IPS DF 6.9 (cell line): ENCODE measurements at places on chromosomes 16 and 17.

- DNase-seq: no peak
Measured at GRCh38 chr17:14664511-14664910, 363.6 kb downstream of the HS3ST3B1 start.

GRCh38 chr16:11038305-11038704, 93.9 kb downstream of the CLEC16A start:
- no peak for DNase-seq

DNA sequence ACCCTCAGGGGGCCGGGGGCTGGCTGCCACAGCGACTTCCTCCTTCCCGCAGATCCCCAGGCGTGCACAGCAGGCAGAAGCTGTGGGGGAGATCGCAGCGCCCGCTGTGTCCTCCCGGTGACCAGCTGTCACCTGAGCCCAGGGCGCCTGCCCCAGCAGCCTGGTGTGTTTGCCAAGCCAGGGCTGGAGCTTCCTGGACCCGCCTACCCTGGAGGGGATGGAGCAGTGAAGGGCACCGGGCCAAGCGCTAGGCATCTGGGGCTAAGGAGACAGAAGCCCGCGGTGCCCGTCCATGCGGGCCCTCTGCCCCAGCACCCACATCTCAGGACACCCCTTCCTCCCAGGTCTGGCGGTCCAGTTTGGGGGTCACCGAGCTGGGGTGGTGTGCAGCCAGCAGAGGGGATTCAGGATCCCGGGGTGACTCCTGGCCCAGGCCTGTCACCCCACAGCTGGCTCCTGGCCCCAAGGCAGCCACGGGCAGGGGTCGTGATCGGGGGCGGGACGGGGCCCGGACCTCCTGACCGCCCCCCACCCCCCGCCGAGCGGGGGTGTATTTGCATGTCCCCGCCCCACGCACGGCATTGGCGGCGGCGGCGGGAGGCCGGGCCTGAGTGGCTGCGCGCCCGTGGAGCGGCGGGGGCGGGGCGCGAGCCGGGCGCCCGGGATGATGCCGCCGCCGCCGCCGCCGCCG, at the start of gene RAB26:
RAB26 (plus strand) TSS at position 645 of the 691 bp plus-strand sequence. CDS start 159 bp downstream, outside the sequence.
- DNase-seq: no peak

GRCh38 chr17:63639125-63639524, 16.9 kb downstream of the MAP3K3 start:
- no peak for DNase-seq
